ENCODE measurements at places on chromosomes 12 and 14.

GRCh38 chr12:118312578-118312977 is 60.1 kb downstream of the TAOK3 start:
- DNase-seq = no peak

- DNase-seq = no peak
Observed at GRCh38 chr12:63496654-63497053, 171.6 kb downstream of the DPY19L2 start.

GRCh38 chr12:132238884-132239283 is 90.5 kb downstream of the GALNT9 start:
- DNase-seq = no peak

DNA sequence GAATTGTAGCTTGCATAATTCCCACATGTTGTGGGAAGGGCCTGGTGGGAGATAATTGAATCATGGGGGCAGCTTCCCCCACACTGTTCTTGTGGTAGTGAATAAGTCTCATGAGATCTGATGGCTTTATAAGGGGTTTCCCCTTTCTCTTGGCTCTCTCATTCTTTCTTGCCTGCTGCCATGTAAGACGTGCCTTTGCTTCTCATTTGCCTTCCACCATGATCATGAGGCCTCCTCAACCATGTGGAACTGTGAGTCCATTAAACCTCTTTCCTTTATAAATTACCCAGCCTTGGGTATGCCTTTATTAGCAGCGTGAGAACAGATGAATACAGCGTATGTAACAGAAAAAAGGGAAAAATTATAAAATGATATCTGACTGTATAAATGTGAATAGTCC is 21.1 kb downstream of the C12orf71 start:
- no peak for DNase-seq

DNA sequence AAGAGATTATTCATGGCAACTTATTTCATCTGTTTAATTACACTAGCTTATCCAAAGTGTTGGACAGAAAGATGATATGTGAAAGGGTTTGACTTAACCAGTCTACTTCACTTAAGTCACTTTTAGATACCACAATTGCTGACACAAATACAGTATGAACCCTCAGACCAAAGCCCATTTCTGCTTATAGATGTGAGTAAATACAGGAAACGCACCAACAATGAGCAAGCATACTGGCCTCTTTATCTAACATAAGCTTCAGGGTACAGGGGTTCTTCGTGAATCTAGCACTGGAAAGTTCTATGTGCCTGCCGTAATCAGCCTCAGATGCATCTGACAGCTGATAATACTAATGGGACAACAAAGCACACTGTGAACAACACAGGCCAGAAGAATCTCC is 209.6 kb downstream of the MED13L start:
- DNase-seq = no peak

DNA sequence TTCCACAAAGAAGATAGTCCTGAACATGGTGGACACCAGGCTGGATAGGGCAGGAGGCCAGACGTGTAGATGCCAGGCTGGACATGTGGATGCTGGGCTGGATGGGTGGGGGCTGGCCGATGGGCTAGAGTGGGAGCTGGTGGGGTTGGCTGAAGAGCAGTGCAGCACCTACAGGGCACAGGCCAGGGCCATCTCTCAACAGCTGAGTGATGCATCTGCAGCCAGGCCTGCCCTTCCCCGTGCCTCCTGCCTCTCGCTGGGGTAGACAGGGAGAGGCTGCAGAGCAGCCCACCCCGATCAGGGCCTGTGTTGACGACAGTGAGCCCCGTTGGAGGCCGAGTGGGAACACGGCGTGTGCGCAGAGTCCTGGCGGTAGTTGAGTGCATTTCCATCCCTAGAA is 39.3 kb downstream of the EP400 start:
- DNase-seq = no peak

- no peak for DNase-seq
Observed at GRCh38 chr12:75550401-75551240, 39.2 kb upstream of the KRR1 start.
